ENCODE measurements at places on chromosomes 4 and X.

- DNase-seq: no peak
Measured at GRCh38 chr4:183499389-183499788, 5.5 kb upstream of the ING2 start.

- DNase-seq: no peak
Measured at GRCh38 chr4:151013491-151013890, 1.6 kb downstream of the LRBA start.

DNA sequence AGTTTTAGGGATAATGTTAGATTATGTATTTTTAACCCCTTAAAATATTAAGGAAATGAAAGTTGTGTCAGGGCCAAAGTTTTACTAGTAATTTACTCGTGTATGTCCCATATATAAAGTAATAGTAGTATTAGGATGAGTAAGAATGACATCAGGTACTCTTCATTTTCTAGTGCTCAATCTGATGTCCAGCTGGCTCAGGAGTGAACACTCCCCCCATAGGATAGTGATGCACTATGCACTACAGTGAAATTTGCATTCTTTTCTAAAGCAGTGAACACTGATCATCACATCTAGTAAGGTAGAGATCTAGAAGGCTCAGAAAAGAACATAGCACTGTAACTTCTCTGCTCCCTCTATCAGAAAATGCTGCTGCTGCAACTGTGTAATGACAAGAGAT, 409.7 kb downstream of the GLUD2 start:
- DNase-seq: no peak

GRCh38 chr4:152073351-152074087, 312.7 kb upstream of the GATB start:
- DNase-seq: no peak
